ENCODE measurements at places on chromosomes 1 and 21.
A peak's percentile ranks its signal among the peaks of the same experiment; 100 is the strongest.

- no peak for DNase-seq
Measured at GRCh38 chr1:96465441-96465840, 256.1 kb upstream of the PTBP2 start.

- no peak for DNase-seq
Measured at GRCh38 chr1:169731446-169731845, 2.4 kb downstream of the SELE start.

- DNase-seq, result no peak
Measured at GRCh38 chr1:75632350-75632949, 21.5 kb upstream of the SLC44A5 start.

DNA sequence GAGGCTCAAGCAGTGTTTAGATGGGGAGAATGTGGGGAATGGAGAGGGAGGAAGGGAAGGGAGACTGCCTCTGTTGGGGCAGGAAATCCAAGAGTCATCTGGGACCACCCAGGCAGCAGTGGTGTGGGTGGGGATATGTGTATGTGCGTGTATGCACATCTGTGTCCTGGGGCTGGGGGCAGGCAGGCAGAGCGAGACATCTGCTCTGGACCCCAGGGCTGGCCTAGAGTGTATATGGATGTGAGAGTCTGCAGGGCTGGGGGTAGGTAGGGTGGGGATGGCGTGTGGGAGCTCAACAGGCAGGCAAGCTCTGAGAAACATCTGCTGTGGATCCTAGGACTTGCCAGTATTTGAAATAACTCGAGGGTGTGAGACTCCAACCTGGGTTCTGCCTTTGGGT is 3.5 kb downstream of the PTCH2 start:
- no peak for DNase-seq

DNA sequence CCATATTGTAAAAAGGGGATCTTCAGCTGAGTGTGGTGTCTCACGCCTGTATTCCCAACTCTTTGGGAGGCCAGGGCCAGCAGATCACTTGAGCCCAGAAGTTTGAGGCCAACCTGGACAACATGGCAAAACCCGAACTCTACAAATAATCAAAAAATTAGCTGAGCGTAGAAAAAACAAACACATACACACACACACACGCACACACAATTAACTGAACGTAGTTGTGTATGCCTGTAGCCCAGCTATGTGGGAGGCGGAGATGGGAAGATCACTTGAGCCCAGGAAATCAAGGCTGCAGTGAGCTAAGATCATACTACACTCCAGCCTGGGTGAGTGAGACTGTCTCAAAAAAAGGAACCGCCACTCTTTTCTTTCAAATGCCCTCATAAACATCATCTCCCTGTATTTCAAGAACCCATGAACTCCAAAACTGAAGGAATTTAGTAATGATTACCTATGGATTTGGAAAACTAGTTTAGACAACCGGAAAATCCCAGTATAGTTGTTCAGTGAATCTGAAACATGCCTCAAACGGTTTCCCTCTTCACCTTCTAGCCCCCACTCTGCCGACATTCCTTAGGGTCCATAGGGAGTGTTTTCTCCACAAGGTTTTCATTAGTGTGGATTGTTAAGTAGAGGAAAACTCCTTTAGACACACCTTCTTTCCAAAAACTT is 4.5 kb downstream of the TXNIP start:
- no peak for DNase-seq

- DNase-seq, result no peak
Measured at GRCh38 chr1:18353992-18354391, 126.7 kb upstream of the KLHDC7A start.

GRCh38 chr1:229597877-229598276 is 28.0 kb downstream of the TAF5L start:
- DNase-seq, result no peak

GRCh38 chr1:14310476-14310875 is 288.0 kb upstream of the KAZN start:
- DNase-seq, result no peak

DNA sequence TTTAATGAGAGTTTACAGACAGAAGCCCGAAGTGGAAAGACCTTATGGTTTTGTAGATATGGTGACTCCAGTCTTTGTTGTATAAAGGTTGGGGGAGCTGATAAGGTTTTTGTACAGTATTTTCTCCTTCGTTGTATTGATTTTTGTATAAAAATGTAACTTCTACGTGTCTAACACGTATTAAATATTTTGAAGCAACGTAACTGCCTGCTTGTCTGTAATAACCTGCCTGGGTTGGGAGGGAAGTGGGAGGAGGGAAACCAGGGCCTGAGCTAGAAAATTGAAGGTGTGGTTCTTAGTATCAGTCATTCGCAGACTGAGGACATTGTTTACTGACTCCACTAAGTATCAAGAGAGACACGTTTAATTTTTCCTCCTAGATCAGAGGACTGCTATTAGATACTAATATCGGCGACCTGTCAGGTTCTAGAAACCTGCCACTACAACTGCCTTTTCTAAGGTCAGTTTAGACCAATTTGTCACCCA is 2.2 kb downstream of the IER5 start:
- peak; percentile 58 for DNase-seq

DNA sequence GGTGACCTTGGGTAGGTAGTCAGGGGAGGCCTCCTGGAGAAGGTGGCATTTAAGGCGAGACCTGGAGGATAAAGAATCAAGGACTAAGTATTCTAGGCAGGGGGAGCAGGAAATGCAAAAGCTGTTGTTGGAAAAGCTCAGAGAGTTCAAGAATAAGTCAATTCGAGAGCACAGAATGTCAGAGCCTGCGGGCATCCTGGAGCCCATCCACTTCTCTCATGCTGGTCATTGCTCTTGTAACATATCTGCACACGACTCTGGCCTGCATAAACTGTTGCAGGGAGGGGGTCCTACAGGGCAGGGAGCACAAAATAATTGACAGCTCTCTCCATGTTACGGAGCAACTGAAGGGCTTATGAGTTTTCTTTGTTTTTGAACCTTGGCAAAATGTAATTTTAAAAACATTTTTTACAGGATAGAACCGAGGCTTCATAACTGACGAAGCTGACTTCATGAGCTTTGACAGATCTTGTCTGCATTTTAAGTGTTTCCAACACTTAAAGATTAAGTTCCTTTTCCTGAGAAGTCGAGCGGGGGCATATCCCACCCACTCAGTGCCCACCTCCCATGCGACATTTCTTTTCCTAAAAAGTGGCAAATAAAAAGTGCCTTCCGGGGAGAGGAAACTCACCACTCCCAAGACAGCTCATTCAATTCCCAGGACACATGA is 4.2 kb downstream of the PLA2G5 start:
- no peak for DNase-seq

DNA sequence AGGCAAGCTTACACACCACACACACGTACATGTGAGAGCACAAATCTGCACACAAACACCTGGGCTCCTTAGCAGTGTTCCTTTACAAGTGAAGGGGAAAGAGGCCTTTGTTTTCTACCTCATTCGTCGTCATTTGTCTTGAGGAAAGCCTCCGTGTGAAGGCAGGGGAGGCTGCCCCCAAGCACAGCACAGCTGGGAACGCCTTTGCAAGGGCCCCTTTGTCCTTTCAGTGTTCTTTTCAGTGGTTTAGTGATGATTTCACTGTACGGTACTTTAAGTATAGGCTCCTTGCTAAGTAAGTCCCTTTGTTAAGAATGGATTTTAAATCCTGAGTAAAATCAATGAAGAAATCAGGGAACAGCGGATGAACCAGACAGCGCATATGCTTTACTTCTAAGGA is 94.1 kb downstream of the PGBD5 start:
- no peak for DNase-seq

GRCh38 chr1:55402671-55403464 is 187.7 kb upstream of the USP24 start:
- DNase-seq, result no peak

DNA sequence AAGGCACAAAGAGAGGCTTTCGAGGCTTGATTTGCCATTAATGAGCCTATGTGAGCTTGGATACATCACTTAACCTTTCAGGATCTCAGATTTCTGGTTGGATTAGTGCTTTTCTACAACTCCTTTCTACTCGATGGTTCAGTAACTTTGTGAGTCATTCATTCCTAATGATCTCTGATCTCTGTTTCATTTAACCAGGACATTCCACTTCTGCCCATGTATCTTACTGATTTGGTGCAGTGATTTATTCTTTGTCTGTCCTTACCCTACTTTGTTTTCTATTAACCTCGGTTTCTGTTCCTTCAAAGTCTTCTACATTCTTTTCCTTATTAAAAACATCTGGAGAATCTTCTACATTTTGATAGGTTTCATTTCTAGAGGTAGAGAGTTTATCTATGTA is 94.6 kb upstream of the ZBTB18 start:
- DNase-seq, result no peak

DNA sequence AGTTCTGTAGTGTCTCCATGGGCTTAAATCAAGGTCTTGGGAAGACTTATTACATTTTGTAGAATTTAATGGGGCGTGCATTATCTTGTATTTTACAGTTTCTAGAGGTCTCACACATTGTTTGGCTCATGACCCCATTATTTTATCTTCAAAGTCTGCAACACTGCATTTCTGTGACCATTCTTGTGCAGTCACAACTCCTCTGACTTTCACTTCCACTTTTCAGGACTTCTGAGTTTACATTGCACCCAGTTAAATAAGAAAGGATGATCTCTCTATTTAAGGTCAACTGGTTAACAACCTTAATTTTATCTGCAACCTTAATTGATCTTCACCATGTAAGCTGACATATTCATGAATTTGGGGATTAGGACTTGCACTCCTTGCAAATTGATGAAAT is 1186.6 kb downstream of the MRPL39 start:
- DNase-seq, result no peak

- DNase-seq, result no peak
Measured at GRCh38 chr1:206778031-206778430, 5.7 kb upstream of the IL10 start.

GRCh38 chr1:241475671-241476070 is 43.9 kb downstream of the FH start:
- DNase-seq, result no peak

Measured in stimulated activated CD4-positive, alpha-beta T cell treated with anti-CD3 and anti-CD28 coated beads, Interleukin-1b, Interleukin-23, amount 100 ng/mL, for 48 hours (primary cell).